ENCODE measurements at places on chromosomes 7 and 10.

DNA sequence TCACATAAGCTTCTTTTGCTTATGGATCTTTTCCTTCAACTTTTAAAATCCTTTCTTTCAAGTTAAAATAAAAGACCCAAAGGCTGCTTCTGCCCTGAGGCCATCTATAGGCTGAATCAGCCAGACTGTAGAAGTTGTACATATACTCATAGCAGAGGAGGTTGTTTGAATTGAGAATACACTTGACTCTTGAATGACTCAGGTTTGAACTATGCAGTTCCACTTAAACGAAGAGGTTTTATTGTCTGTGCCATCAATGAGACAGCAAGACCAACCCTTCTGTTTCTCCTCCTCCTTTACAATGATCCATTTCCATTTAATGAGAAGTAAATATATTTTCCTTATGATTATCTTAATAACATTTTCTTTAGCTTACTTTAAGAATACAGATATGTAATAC lies 5.8 kb downstream of the ZNF365 start:
- no peak for DNase-seq

DNA sequence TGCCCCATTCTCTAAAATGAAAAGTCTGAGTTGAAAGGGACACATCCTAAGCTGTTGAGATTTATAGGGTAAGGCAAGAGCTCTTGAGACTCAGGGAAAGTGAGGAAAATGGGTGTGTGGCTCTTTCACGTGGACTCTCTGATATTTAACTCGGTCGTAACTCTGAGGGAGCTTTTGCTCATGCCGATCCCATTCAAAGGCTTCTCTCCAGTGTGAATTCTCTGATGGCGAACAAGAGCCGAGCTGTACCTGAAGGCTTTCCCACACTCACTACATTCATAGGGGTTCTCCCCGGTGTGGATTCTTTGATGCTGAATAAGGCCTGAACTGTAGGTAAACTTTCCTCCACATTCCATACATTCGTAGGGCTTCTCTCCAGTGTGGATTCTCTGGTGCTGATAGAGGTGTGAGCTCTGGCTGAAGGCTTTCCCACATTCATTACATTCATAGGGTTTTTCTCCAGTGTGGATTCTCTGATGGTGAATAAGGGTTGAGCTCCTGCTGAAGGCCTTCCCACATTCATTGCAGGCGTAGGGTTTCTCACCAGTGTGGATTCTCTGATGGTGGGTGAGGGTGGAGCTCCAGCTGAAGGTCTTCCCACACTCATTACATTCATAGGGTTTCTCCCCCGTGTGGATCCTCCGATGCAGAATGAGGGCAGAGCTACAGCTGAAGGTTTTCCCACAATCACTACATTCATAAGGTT lies 10.4 kb downstream of the ZNF3 start:
- no peak for DNase-seq

GRCh38 chr10:83542774-83543411 lies 596.4 kb upstream of the GHITM start:
- DNase-seq: no peak

GRCh38 chr10:82737549-82737948 lies 862.6 kb downstream of the NRG3 start:
- no peak for DNase-seq
